CD4-positive, alpha-beta T cell treated with Interleukin-4 for 1 hour (primary cell): ENCODE measurements at places on chromosomes 7 and 10.

DNA sequence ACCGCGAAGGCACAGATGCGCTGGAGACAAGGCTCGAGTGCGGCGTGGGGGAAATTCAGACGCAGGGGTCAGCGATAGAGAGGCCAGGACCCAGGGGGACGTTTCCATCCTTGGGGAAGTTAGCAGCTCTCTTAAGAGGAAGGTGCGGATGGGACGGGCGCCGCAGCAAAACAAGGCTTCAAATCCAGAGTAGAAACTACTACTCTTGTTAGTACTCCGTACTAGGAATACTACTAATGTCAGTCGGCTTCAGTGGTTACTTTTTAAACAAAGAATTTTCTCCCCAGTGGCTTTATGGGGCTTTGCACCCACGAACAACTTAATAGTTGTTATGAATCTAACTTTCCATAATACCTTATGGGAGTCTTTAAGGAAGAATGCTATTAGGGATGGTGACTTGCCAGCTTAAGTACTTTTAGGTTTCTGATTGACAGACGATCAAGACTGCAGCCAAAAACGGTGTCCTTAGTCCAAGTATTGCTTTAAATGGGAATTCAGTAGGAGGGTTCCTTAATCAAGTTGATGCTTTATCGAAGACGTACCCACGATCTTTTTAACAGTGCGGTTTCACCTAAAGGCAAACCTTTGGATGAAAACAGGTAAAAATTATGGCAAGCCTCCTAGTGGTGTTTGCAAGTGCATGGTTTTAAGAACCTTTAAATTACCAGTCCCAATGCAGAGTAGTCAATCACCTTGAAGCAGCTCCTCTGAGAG is 812 bp upstream of the IDE start:
- peak; percentile 44 for DNase-seq

DNA sequence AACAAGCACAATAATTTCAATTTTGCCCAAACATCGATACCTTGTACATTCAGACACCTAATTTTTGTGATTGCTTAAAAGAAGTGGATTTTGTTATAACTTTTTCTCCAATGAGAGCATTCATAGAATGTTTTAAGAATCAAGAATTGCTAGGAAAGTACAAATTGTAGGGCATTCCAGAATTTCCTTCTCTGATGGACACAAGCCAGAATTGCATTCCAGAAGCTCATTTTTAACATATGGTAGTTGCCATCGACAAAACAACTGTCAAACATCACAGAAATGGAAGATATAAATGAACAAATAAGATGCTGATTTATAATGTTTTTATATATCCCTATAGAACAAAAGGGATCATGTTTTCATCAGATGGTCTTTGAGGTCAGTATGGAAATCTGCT is 258.4 kb upstream of the NPVF start:
- DNase-seq, result no peak

DNA sequence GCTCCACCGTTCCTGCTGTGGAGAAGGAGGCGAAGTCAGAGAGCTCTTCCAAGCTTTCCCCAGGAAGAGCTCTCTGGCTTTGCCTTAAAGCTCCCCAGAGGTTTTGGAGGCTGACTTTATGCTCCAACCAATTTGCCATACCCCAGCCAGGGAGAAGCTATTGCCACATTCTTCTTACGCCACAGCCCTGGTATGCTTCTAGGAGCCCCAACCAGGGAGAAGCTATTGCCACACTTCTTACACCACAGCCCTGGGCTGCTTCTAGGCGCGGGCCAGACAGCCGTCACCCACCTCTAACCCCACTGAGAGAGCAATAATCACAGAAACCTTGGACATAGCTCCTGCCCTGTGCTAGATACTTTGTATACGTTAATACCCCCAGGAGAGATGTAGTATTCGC is 951 bp downstream of the ELOVL3 start:
- DNase-seq, result peak; percentile 40

- no peak for DNase-seq
These were observed 220.6 kb downstream of the ARHGAP12 start for GRCh38 chr10:31708046-31708445.

- DNase-seq, result no peak
These were observed 658 bp downstream of the CYP2E1 start for GRCh38 chr10:133527771-133528271.

GRCh38 chr7:94154858-94155257 is 150.7 kb upstream of the BET1 start:
- no peak for DNase-seq

GRCh38 chr10:78658645-78659597 is 409.8 kb upstream of the ZMIZ1 start:
- DNase-seq, result no peak

DNA sequence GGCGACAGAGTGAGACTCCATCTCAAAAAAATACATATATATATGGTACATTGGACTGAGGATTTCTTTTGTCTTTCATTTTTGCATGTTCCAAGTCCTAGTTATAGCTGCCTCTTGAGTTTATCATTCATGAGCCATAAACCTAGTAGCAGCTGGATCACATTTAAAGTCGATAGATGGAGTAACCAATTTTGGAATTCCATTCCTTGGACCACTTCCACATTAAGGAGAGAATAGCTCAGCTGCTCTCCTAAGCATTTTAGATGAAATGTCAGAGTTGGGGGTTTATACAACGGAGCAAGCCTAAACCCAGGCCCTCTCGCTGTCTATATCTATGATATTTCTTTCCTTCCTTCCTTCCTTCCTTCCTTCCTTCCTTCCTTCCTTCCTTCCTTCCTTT is 141.2 kb downstream of the LYZL1 start:
- no peak for DNase-seq

DNA sequence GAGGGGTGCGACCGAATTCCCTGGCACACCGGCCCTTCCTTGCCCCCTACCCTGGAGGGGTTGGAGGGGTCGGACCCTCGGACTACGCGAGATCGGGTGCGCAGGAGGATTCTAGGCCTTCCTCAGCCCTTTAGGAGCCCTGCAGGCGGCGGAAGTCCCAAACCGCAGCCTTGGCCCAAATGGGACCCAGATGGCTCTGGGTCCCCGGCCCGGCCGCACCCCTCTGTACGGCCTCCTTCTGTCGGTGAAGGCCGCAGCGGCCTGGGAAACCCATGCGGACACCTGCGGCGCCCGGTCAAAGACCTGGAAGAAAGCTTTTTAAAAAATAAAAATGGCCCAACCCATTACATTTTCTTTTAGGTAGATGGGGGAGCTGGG is 2.4 kb upstream of the VAX1 start:
- DNase-seq, result no peak

DNA sequence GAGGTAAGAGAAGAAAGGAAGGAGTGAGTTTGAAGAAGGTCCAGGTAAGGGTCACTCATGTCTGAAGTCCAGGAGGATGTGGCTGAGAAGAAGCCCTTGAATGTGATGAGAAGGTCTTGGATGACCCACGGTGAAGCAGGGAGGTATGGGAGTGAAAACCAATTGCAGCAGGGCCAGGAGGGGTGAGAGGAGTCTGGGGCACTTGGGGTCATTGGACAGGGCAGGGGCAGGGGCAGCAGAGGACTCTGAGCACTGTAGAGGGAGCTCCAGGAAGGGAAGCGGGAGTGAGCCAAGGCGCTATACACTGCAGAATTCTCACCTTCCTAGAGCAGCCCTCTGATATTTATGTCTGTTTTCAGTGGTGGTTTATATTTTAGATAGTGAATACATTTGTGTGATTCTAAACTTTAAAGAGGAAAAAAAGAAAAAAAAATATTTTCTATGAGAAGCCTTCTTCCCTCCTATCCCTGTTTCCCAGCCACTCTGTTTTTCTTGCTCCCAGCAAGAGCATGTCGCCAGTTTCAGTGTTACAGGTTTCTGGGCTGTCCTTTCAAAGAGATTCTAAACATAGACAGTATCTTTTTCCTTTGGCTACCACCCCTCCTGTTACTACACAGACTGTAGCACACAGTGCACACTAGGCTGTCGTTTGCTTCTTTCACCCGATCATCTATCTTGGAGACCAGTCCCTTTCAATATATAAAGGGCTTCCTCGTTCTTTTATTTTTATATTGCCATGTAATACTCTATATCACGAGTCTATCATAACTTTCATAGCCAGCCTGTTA is 24.5 kb downstream of the BLVRA start:
- no peak for DNase-seq

DNA sequence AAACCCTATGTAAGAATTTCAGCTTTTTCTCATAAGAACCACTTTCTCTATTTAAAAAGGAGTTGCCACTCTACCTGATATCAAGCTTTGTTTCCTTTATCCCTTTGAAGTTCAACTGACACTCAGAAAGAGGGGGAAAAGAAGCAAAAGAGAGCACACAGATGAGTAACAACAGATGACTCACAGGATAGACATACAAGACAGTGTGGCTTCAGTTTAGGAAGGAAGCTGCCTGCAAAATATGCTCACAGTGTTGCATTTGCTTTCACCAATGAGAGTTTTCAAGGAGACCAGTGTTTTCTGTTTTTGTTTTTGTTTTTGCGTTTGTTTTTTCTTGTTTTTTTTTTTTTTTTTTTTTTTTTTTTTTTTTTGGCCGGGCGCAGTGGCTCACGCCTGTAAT is 1181.6 kb downstream of the DNAJB9 start:
- DNase-seq, result no peak

DNA sequence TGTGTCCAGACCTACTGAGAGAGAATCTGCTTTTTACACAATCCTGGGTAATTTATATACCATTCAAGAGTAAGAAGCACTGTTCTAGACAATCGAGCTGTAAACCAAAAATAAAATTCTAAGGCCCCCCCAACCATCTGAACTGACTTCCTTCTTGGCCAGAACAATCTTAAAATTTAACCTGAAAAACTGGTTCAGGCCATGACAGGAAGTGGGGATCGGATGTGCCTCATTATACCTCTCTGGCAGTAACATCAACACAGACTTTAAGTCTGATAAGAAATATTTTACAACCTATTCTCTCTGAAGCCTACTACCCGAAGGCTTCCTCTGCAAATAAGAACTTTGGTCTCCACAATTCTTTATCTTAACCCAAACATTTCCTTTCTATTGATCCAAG is 75.2 kb upstream of the KIF5B start:
- DNase-seq, result no peak

DNA sequence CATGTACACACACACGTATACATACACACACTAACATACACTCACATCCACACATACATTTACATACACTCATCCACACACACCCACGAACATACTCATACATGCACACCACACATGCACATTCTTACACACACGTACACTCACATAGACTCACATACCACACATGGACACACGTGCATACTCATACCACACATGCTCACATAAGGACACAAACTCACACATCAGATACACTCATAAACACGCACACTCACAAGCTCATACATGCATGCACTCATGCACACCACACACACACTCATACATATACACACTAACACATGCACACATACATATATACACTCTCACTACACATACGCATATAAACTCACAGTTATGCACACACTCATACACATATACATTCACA is 1.2 kb upstream of the CALN1 start:
- DNase-seq, result no peak
